ENCODE measurements at places on chromosomes 11 and 22. TPM values are rescaled to one million over a fixed set of nuclear protein-coding genes. Genes with fewer than 3 reads are reported as not detected.

The PATE4 gene
- not detected for total RNA-seq

The GRIK4 gene
- not detected for total RNA-seq

The TCN2 gene
- total RNA-seq = 11.1 TPM

The OR8G1 gene
- total RNA-seq = not detected

The SCN2B gene
- 0.15 TPM for total RNA-seq

The SLC22A25 gene
- total RNA-seq = not detected

The PKDREJ gene
- not detected for total RNA-seq

The WNT11 gene
- total RNA-seq = 0.15 TPM

The BRMS1 gene
- 52.5 TPM for total RNA-seq

The SCGB1C1 gene
- total RNA-seq = not detected

The PCF11 gene
- total RNA-seq = 21.6 TPM

The MIF gene
- 718 TPM for total RNA-seq

The GPHA2 gene
- total RNA-seq = not detected

The HOATZ gene
- 0.50 TPM for total RNA-seq

The HEPN1 gene
- not detected for total RNA-seq

The SEZ6L gene
- total RNA-seq = not detected

The NAALAD2 gene
- total RNA-seq = 2.2 TPM

The DGCR6 gene
- not detected for total RNA-seq

The OR4D5 gene
- not detected for total RNA-seq

The CATSPERZ gene
- not detected for total RNA-seq

The ANKK1 gene
- not detected for total RNA-seq

The POU2AF3 gene
- 0.17 TPM for total RNA-seq

The TSSK2 gene
- not detected for total RNA-seq

The MMP13 gene
- total RNA-seq = not detected

The C11orf24 gene
- 76.0 TPM for total RNA-seq

The OR5A1 gene
- total RNA-seq = not detected

The UPK3A gene
- not detected for total RNA-seq

The APLNR gene
- total RNA-seq = not detected

The P2RY2 gene
- total RNA-seq = 0.17 TPM

The RIN1 gene
- total RNA-seq = 54.7 TPM

The KCNJ4 gene
- total RNA-seq = not detected

The NNMT gene
- total RNA-seq = 483 TPM

The LGALS1 gene
- 8,728 TPM for total RNA-seq

Measured in bronchus fibroblast of lung (primary cell).